ENCODE measurements at places on chromosomes 1 and 21.

DNA sequence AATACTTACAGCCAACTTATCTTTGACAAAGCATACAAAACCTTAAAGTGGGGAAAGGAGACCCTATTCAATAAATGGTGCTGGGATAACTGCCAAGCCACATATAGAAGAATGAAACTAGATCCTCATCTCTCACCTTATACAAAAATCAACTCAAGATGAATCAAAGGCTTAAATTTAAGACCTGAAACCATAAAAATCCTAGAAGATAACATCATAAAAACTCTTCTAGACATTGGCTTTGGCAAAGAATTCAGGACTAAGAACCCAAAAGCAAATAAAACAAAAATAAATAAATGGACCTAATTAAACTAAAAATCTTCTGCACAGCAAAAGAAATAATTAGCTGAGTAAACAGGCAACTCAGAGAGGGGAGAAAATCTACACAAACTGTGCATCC, 335.6 kb upstream of the PBX1 start:
- DNase-seq = no peak

- DNase-seq = no peak
Measured at GRCh38 chr21:36747041-36747814, 48.3 kb downstream of the SIM2 start.

GRCh38 chr21:37984416-37984815, 68.2 kb upstream of the KCNJ6 start:
- DNase-seq = no peak

- DNase-seq = no peak
Measured at GRCh38 chr1:44408632-44409602, 3.9 kb downstream of the RNF220 start.

GRCh38 chr1:247366926-247367645, 35.4 kb upstream of the ZNF496 start:
- no peak for DNase-seq

DNA sequence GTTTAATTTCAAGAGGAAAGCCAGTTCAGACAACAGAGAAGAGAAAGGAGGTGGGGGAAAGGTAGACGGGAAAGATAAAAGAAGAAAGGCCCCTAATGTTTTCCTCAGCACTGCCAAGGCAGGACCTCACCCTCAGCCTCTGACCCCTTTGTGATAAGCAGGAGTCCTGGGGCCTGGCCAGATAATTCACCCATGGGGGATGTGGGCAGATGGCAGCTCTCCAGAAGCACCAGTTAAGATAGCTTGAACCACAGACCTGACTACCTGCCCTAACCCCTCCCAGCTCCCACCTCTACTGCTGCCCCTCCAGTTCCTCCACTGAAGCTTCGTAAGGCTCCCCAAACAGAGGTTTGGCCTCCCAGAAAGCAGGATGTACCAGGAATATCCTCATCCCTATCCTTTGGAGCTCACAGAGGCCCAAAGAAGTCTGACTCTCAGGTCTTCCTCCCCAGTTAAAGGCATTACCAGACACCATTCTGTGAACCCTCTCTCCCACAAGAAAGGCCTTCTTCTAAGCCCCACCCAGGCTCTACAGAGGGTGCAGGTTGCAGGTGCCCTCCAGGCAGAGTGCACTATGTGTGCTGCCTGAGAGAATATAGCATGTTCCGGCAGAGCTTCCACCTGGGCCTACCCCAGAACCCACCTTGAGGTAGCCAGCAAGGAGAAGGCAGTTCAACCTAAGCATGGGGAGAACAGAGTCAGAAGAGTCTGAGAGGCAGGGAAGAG, 9.2 kb upstream of the SNAPIN start:
- no peak for DNase-seq

- no peak for DNase-seq
Measured at GRCh38 chr1:190439447-190439846, 38.2 kb downstream of the BRINP3 start.

DNA sequence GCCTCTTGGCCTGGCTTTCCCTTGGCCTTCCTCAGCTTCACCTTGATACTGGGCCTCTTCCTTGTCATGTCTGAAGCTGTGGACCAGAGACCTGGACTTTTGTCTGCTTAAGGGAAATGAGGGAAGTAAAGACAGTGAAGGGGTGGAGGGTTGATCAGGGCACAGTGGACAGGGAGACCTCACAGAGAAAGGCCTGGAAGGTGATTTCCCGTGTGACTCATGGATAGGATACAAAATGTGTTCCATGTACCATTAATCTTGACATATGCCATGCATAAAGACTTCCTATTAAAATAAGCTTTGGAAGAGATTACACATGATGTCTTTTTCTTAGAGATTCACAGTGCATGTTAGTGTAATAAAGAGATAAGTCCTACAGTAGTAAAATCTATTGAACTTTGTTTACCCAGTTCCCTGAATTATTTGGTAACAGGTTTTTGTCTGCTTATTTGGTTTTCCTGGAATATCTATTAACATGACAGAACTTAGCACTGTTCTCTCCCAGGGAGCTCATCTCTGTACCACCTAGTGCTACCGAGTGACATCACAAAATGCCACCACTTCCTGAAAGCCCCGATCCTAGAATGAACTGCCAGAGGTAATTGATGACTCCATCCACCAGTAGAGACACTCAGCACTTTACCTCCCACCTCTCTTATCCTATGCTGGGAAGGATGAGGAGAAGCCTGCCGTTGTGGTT, 22.2 kb downstream of the UBE2T start:
- no peak for DNase-seq

- DNase-seq = no peak
Measured at GRCh38 chr1:31976401-31976800, 37.3 kb upstream of the KHDRBS1 start.

DNA sequence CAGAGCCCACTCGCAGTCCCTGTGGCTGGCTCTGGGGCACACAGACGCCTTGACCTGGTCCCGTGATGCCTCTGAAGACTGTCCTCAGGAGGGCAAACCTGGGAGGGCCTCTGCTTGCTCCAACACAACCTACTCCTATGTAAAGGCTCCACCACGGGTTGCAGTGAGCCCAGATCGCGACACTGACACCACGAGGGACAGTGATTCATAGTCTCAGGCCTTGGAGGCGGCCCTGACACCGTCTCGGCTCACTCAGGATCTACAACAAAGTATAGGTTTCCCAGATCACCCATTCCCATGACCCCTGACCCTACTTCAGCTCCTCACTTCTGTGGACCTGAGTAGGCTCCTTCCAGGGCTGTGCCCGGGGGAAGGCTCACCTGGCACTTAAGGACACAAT, 28.0 kb downstream of the NOL9 start:
- no peak for DNase-seq

GRCh38 chr1:246544001-246544400, 22.1 kb downstream of the TFB2M start:
- DNase-seq = no peak

GRCh38 chr1:183198463-183198862, 12.4 kb downstream of the LAMC2 start:
- DNase-seq = no peak

GRCh38 chr1:243732637-243733036, 117.4 kb downstream of the AKT3 start:
- DNase-seq = no peak

- no peak for DNase-seq
Measured at GRCh38 chr1:30909365-30910068, 959 bp upstream of the SDC3 start.

DNA sequence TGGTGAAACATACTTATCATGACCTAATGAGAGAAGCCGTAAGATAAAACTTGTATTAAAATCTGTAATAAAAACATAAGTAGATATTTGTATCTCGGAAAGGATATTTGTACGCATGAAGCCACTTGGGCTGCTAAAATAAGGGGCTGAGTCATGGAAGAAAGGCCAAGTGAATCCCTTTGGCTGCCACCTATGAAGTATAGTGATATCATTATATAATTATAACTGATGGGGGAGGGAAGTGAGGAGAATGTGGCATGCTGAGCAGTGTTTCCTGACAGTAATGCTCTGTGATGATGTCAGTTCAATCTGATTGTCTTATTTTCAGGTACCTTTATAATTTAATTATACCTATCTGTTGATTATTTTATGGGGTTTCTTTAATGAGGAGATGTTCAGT, 13.6 kb downstream of the RWDD3 start:
- no peak for DNase-seq

DNA sequence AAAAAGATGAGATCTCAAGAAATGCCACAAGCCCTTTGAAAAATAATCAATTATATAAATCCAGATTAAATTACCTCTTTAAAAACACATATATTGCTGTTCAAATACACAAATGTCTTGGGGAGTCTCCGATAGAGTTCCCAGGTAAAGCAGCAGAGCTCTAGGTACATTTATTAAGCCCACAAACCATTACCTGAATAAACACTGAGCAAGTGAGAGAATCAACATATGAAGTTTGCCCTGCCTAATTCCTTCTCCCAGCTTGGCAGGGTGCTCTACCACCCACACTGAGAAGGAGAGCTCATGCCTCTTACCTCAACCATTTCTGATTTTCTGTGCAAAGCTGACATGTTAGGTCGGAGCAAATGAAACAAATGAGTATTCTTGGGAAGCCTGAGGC, 402.4 kb downstream of the KCNH1 start:
- DNase-seq = no peak

GRCh38 chr1:229127301-229127700, 143.6 kb upstream of the RAB4A start:
- DNase-seq = no peak

DNA sequence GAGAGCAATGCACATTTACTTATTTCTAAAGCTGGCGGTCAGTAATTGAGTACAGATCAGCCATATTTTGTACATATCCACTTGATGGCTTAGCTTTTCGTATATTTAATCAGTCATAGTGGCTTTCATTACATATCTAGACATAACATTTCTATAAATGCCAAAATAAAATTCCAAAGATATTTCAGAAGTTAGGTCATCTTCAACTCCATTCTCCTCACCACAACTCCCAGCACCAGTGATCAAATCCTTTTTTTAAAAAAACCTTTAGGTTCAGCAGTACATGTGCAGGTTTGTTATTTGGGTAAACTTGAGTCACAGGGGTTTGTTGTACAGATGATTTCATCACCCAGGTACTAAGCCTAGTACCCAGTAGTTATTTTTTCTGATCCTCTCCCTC, 53.9 kb upstream of the GNG4 start:
- DNase-seq = no peak

DNA sequence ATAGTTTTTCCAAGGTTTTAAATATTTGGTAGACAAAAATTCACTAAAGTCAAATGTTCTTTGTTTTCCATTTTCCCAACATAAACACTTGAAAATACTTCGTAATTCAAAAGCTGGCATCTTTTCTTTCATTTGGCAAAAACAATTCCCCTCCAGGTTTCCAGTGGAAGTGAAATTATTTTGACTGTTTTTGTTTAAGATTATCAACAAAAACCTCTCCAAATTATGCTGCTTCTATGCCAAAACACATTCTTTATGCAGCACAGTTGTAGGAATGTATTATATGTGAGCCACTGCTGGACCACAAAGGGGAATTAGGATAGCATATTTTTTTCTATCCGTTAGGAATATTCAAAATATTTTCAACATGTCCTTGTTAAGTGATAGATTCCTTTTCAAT, 44.1 kb downstream of the SLC5A9 start:
- no peak for DNase-seq

- no peak for DNase-seq
Measured at GRCh38 chr21:41848533-41848932, 30.6 kb downstream of the PRDM15 start.

DNA sequence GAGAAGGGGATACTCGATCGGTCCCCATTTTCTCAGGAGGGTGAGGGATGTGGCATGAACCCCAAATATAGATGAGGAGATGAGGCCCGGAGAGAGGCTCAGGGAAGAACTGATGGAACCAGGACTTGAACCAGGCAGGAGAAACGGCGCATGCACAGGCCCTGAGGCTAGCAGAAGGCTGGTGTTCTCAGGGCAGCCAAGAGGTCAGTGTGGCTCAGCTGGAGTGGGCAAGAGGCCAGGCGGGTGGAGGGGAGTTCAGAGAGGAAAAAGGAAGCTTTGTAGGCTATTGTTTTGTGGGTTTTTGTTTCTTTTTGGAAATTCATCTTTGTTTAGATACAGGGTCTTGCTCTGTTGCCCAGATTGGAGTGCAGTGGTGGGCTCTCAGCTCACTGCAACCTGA, 122.0 kb downstream of the LACTBL1 start:
- DNase-seq = no peak

- DNase-seq = no peak
Measured at GRCh38 chr21:42194863-42195262, 24.1 kb upstream of the ABCG1 start.

DNA sequence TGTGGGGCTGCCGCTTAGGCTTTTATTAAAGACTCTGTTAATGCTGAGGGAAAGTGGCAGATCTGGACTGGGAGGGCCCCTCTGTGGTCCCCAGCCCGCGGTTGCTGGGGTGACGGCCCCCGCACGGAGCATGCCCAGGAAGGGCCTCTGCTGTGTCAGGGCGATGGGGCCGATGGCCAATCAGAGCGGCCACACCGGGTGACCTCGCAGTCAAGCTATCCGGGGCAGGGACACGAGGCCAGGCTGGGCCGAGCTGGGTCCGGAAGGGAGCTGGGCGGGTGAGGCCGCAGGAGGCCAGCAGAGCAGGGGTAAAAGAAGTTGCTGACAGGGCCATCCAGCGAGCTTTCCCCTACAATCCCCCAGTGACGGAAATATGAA, 145.1 kb downstream of the CASZ1 start:
- no peak for DNase-seq

DNA sequence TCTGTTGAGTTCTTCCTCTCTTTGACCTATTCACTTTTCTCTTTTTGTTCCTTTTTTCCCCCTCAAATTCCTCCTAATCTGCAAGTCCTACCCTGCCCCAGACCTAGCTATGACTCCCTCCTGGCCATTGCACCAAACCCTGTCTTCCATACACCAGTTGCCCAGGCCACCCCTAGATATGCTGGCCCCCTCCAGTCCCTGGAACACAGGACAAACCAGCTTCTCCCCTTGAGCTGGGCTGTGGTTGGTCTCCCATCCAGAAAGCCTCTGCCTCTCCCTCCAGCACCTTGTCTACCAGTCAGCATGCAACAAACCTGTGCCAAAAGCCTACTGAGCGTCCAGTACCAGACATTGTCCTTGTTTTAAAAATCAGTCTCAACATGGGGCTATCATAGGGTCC, 59.4 kb downstream of the ELK4 start:
- no peak for DNase-seq

DNA sequence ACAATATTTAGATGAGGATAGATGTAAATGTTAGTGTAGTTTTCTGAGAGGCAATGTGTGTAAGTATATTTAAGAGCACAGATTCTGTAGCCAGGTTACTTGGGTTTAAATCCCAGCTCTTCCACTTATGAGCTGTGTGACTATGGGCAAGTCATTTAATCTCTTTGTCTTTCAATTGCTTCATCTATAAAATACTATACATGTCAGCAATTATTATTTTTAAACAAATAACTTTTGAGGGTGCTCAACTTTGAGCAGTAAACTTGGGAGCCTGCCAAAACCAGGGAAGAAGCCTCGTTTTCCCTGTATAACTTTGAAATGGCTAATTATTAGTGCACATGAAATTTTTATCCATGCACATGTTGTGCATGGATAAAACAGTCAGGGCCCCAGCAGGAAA, 222.8 kb downstream of the FOXD2 start:
- no peak for DNase-seq

GRCh38 chr1:30768830-30769718, 11.5 kb upstream of the LAPTM5 start:
- no peak for DNase-seq
